ENCODE measurements at places on chromosomes 1 and 21.

- no peak for DNase-seq
Observed at GRCh38 chr1:225819346-225820192, 9.6 kb downstream of the EPHX1 start.

DNA sequence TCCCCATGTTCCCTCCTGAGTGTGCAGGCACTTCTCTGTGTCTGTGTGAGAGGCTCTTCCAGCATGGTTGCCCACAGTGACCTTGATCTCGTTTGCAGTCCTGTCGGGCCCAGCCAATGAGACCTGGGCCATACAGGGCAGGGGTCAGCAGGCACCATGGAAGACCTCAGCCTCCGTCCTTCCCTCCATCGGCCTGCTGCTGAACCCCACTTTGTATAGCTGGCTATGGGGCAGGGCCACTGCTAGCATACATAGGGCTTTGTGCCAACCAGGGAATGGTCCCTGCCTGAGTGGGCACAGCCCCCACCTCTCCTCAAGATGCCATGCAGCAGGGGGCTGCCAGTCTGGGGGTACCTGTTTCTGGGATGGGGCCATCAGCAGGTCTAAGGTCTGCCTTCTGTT, 3.8 kb downstream of the C1orf35 start:
- no peak for DNase-seq

- DNase-seq: no peak
Observed at GRCh38 chr1:26043765-26044164, 2.2 kb downstream of the SLC30A2 start.

DNA sequence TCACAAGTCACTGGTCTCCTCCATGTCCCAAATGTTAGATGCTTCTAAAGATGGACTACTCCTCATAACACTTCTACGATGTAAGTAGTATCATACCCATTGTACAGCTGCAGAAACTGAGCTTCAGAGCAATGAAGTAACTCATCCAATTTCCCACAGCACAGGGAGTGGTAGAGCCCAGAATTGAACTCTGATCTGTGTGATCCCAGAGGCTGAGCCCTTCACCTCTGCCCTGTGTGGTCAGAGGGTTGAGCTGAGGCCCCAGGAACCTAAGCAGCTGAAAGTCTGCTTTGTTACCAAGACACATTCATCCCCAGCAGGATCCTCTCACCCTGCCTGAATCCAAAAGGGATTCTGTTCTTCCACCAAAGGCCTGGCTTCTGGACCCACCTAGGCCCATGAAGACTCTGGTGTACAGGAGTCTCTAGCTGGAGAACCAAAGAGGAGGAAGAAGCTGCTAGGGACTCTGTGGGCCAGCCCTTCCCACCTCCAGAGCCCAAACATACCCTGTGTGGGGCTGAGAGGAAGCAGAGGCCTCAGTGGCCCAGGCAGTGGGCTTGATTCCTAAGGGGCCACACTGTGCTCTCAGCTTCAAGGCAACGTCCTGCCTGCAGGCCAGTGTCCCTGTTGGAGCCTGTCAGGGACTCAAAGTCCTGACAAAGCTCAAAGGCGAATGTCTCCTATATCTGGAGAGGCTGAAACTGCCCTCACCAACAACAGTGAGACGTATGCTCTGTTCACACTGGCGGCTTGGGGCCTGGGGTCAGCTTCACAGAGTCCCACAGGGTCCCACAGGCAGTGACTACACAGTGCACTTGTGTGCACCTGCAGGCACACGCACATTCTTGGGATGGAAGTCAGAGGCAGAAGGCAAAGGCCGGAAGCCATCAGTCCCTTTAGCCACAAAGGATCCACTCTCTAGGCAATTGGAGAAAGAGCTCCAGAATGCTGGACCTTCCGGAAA, 40.4 kb upstream of the SLC30A1 start:
- DNase-seq: no peak

- DNase-seq: no peak
Observed at GRCh38 chr21:29185172-29185571, 54.7 kb downstream of the MAP3K7CL start.

DNA sequence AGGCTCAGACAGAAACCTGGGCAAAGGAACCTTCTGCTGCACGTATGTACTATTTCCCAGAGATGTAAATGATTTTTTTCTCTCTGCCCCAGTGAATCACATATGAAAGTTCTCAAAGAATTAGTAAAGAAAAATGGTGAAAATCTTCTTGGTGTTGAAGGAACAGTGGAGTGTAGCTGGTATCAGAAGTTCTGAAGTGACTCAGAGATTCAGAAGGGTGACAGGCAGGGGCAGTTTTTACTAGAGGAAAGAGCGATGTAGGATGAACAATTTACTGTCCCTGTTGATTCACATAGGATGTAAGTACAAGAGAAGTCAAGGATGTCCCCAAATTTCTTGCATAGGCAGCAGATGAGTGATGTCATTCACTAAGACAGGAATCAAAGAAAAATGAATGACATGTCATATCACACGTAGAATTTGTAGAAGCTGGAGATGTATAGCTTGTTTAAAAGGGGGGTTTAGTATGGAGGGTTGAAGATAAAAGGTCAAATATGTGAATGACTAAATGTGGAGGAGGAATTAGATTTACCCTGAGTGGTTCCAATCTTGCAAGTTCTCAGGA, 26.4 kb downstream of the WLS start:
- no peak for DNase-seq

DNA sequence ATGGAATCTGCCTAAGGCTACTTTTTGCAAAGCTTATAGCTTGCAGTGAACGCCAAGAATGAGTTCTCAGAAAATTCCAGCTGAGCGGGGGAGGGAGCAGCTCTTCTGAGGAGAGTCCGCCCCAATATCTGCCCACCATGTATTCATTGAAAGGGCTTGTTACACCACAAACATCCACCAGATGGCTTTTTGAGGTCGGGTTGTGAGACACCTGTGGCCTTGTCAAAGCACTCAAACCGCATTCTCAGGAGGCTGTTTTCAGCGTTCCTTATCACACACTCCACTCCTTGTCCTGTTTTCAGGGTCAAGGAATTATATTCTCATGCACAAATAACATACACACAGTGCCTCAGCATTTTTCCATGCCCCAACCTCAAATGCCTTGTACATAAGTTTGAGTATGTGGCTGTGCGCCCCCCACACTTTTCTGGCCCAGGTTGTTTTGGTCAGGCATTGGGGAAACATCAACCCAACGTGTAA, 3.9 kb upstream of the C4BPB start:
- DNase-seq: peak; percentile 41

DNA sequence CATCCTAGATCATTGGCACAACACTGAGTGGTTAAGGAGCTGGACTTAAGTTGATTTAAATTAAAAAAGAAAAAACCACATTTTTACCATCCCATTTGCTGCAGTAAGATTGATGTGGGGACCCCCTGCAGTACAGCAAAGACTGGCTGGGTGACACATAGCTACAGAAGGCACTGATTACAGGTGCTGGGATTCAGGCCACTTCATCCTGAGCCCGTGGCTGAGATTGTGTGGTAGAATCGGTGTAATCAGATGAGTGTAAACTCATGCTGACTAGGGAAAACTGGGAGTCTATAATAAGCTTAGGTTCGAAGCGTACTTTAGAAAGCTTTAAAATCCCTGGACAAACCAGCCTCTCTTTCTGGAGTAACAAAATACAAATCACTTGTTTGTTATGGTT, 70.1 kb downstream of the SLC25A24 start:
- no peak for DNase-seq

DNA sequence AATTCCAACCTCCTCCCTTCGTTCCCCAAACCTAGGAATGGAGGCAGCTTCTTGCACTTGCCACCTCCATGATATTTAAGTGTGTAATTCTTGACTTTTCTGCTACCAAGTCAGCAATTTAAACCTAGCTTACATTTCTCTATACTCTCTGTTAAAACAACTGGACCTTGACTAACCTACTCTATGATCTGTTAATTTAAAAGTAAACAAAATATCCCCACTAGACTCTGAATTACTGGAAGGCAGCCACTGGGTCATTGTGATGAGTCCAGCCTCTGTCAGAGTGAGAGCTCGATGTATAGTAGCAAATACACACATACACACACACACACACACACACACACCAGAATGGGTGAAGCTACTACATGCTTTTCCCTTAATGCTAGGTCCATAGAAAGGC, 40.0 kb upstream of the DHCR24 start:
- no peak for DNase-seq

- DNase-seq: no peak
Observed at GRCh38 chr21:16509476-16509875, 779.7 kb downstream of the USP25 start.

- no peak for DNase-seq
Observed at GRCh38 chr1:210726621-210727020, 397.9 kb downstream of the HHAT start.

DNA sequence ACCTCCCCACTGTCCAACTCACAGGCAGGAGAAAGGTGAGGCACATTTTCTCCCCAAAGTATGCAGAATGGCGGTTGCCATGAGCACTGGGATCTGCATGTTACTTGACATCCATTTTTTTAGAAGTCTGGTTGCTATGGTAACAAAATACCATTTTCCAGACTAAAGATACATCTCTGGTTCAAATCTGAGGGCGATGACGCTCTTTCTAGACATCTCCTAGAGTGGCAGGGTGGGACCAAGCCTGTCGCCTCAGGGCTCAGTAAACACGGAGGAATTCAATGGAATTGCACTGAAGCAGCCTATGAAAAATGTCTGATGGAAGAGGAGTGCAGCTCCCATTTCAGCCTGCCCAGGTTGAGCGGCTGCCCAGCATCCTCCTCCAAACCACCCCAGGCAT, 21.5 kb upstream of the FAM43B start:
- no peak for DNase-seq

DNA sequence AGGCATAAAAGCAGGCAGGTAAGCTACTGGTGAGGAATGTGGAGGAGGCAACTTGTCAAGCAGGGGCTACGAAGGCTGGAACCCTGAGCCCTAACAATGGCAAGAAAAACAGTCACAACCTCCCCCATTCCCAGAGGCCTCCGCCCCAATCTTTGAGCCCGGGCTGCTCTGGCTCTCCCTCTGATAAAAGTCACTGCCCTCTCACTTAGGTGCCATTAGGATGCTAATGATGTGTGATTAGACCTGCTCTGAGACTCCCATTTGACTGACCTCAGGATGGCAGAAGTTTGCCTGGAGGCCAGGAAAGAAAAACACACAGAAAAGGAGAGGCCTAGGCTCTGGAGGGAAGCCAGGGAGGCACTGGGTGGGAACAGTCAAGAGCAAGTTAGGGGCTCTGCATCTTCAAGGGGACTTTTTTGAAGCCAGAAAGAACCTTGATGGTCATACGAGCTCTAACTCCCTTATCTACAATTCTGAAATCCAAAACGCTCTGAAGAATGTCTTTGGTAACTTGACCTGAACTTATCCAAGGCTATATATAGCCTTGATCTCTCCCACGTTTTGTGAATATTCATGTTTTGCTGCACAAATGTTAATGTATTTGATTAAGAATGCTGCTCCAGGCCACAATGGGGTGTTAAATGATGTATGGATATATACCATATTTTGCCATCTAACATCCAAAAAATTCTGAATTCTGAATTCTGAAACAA, 98.9 kb downstream of the TRABD2B start:
- no peak for DNase-seq

- DNase-seq: no peak
Observed at GRCh38 chr1:219042769-219043168, 130.9 kb upstream of the LYPLAL1 start.

GRCh38 chr1:184407816-184408510, 21.1 kb downstream of the C1orf21 start:
- DNase-seq: no peak
